Thoracic aorta endothelial cell (primary cell): ENCODE measurements at places on chromosomes 6 and 20. TPM values are rescaled to one million over a fixed set of nuclear protein-coding genes. Genes with fewer than 3 reads are reported as not detected.

Gene DEFB125
- not detected in 2 replicates for total RNA-seq

Gene MYBL2
- 51.2 and 67.0 TPM in 2 replicates for total RNA-seq

Gene TUBB2B
- total RNA-seq, result 1.7 and 2.0 TPM in 2 replicates

Gene CST5
- total RNA-seq, result not detected in 2 replicates

Gene NTSR1
- 0.43 and 2.5 TPM in 2 replicates for total RNA-seq
